T-helper 2 cell treated with Interferon-gamma antibody and Interleukin-4, amounts not matched to agents 5 μg/mL and 100 μg/mL, for 36 hours (primary cell): ENCODE measurements at places on chromosomes 2 and 18.

- DNase-seq: no peak
Observed at GRCh38 chr2:137435162-137435561, 529.1 kb upstream of the HNMT start.

DNA sequence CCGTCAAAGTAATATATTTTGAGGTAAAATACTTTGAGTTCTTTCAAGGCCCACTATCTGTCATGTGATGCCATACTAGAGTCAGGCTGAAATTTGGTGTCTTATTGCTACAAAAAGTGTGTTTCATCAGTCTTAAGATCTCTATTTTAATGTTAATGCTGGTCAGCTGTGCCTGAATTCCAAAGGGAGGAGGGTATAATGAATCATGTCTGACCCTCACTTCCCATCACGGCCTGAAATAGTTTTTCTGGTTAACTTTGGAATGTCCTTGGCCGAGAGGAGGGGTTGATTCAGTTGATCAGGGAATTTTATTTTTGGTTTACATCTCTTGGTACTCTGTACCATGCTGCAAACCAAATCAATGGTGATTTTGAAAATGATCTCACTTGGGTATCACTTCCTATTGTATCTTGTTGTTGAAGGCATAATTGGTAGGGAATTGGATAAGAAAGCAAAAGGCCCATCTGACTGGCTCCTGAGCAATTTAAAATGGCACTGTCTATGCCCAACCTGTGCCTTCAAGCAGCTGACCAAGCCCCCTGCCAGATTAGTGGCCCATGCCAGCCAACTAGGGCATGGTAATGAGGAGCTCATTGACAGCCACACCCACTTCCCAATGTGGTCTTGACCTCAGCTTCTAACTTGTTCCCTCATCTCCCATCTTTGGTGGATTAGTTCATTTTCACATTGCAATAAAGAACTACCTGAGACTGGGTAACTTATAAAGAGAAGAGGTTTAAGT is 6.1 kb upstream of the SLC35F5 start:
- no peak for DNase-seq

GRCh38 chr2:20352230-20352578 is 1.6 kb upstream of the PUM2 start:
- no peak for DNase-seq

- no peak for DNase-seq
Observed at GRCh38 chr2:136146564-136146963, 28.6 kb upstream of the CXCR4 start.

GRCh38 chr2:25324905-25325592 is 16.7 kb downstream of the DNMT3A start:
- no peak for DNase-seq

DNA sequence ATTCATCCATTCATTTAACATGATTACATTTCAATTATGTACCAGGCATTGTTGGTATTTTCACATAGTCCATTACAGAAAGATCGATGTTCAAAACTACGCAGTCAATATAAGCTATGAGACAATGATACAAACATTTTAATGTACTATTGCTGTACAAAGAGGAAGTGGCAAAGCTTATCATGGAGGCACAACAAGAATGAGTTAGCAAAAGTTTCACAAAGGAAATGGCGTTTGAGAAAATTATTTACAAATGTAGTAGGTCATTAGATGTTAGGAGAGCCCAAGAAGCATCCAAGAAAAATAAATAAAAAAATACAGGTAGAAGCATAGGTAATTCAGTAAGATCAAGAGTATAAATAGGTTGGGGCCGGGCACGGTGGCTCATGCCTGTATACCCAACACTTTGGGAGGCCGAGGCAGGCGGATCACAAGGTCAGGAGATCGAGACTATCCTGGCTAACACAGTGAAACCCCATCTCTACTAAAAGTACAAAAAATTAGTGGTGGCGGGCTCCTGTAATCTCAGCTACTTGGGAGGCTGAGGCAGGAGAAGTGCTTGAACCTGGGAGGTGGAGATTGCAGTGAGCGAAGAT is 1730.8 kb upstream of the CELF4 start:
- no peak for DNase-seq

- DNase-seq: no peak
Observed at GRCh38 chr2:171595456-171595855, 73.2 kb downstream of the CYBRD1 start.

DNA sequence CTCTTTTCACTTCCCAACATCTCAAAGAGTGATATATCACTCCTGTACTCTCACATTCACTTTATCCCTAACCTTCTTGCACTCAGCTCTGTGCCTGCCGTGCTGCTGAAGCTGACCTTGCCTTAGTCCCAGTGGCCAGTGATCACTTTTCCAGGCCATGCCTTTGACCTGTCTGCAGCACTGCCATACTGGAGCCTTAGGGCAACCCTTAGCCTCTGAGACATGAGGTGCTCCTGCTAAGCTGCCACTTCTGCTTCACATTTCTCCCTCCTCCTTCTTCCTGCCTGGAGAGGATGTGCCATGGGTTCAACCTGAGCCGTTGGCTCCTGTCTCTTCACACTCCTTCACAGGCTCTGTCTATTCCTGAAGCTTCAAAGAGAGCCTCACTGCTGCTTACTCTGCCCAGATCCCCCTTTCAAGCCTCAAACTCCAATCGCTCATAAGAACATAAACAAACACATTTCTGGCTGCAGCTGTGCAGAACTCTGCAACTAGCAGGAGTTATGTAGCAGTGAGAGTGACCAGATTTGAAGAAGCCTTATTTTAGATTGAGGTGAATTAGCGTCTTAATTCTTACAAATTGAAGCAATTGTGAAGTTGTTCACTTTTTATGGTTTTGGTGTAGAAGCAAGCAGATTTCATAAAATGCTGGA is 716.2 kb upstream of the FANCL start:
- no peak for DNase-seq

DNA sequence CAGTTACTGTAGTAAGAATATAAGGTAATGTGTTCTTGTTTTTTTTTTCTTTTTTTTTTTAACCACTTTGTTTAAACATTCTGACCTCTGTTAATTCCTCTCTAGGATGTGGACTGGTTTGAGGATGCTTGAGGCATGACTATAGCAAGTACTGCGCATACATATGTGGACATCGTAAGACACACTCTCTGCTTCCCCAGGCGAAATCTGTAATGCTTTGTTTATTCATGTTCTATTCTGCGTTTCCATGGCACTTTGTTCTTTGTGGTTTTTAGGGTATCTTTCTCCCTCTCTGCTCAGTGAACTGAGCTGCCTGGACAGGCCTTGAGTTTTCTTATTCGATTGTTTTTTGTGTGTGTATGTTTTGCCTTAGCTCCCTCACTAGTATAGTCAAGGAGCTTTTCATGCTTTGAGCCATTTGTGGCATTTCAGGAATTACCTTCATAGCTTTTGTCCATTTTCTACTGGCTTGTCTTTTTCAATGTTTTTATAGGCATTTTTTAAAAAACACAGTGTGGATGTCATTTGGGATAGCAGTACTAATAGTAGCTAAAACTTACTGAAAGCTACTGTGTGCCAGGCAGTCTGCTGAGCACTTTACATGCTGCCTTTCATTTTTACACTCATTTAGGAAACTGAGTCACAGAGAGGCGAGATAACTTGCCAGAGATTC is 1.9 kb upstream of the SH3BP4 start:
- DNase-seq: no peak

GRCh38 chr2:223841436-223842190 is 4.2 kb upstream of the AP1S3 start:
- DNase-seq: no peak

DNA sequence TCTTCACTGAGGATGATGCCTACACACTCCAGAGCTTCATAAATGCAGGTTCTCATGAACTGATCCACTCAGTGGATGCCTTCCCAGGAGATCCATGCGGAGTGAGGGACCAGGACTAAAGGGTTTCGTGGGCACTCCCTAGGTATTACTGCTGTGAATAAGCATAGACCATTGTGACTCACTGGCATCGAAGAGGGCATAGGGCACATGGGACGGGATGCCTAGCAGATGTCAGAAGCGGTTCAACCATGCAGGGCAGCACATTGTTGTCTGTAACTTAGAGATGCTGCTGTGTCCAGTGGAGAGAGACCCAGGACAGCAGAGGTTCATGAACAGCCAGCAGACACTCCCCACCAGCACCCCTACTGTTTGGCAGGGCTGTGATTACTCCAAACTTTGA is 17.2 kb downstream of the GKN2 start:
- DNase-seq: no peak

DNA sequence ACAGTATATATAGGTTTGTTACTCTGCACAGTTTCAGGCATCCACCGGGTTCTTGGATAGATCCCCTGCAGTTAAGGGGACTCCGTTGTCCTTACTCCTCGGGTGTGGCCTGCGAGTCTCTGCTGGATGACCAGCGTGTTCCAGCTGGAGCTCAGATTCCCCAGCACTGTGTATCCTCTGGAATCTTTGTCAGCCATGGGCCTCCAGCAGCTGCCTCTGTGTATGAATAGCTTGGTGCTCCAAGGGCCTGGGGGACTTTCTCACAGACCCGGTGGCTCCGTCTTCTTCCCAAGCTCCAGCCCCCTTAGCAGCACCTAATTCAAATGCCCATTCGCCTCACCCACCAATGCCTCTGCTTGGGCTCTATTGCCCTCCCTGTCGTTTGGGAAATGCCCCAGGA is 6.3 kb downstream of the ANO7 start:
- no peak for DNase-seq

GRCh38 chr2:235105821-235106359 is 154.1 kb downstream of the SH3BP4 start:
- no peak for DNase-seq

DNA sequence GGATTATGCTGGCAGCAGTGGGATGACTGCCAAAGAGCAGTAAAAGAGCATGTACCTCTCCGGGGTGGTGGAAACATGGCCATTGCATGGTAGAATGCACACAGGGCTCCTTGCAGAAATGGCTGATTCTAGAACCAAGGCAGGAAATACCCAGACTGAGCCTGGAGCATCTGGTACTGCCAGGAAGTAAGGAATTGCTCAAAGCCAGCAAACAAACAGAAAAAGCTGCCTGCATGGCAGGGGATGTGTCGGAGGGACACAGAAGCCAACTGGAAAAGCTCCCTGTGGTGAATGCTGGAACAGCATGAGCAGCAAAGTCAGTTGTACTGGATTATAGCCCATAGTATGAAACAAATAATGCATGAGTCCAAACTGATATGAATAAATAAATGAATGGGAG is 78.0 kb upstream of the NFATC1 start:
- no peak for DNase-seq

GRCh38 chr2:1788478-1788959 is 44.2 kb upstream of the PXDN start:
- DNase-seq: no peak

- no peak for DNase-seq
Observed at GRCh38 chr2:166814335-166814734, 73.9 kb upstream of the XIRP2 start.

DNA sequence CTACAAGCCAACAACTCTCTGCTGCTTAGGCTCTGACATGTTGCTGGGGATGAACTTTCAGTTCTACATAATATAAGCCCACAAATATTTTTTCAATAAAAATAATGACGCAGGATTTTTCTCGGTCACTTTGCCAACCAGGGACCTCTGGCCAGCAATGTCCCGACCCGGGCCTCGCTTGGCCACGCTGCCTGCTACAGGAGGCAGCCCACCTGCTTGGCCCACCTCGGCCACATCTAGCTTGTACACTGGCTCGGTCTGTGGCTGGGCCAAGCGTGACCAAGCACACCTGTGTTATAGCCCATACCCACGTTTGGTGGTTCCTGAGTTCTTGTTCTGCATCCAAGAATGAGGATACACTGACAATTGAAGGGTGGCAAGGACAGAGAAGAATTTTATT is 773.5 kb downstream of the CPS1 start:
- no peak for DNase-seq

DNA sequence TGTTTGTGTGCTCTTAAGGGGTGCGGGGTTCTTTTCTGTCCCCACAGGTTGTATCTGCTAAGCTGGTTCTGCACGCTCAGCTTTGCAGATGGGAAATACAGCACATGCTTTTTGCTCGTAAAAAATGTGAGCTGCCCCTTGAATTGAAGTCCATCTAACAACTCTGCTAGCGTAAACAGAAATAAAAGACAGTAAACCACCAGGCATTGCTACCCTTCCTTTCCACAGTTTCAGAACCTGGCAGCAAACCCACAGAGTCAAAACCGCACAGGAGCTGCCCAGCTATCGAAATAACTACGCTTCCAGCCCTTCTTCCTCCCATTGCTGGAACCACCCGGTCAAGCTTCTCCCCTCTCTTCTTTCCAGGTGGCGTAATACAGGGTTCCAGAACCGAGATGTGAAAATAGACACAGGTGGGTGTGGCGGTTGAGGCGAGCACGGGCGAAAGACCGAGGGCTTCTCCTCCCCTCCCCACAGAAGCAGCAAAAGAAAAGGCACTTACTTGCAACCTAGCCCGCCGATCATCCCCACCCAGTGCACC is 479 bp downstream of the SCN9A start:
- no peak for DNase-seq

GRCh38 chr18:2146754-2147153 is 424.6 kb downstream of the METTL4 start:
- no peak for DNase-seq

GRCh38 chr2:138601458-138602165 is 100.0 kb downstream of the SPOPL start:
- no peak for DNase-seq

DNA sequence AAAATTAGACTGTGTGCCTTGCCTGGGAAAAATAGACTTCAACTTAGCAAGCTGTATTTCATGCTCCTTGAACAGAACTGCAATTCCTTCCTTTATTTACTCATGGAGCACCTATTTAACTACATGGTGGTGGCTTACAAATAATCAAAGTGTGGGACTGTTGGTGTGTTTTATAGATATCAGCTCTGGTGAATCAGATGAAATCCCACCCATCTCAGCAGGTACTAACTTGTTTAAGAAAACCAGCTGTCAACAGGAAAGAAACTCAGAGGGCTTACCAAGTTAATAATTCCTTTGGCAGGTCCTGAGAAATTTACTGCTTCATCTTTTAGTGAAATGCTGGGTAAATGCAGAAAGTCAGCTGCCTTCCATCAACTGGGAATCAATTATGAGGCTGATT is 830.6 kb downstream of the SLC4A3 start:
- DNase-seq: no peak

DNA sequence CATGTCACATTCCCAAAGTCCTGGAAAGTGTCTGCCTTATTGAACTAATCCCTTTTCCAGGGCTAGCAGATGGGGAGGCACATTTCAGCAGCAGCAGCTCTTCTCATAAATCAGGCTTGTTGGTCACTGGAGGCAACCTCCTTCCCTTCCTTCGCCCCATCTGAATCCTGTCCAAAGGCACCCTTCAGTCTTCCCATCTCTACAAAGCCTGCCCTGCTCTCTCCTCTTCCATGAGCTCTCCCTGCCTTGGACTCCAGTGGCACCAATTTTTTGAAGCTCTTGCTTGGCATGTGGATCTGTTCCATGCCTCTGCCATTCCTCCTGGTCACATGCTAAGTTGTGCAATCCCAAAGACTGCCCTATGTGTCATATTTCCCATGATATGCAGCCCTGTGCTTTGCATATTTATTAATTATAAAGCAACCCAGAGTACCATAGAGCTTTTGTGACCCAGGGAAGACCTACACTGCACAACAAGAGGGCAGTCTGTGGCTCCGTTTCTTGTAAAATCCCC is 70.3 kb downstream of the ANTXR1 start:
- DNase-seq: no peak
